ENCODE measurements at places on chromosomes 4 and X. TPM values are rescaled to one million over a fixed set of nuclear protein-coding genes. Genes with fewer than 3 reads are reported as not detected.

Gene TEC
- 2.9 TPM for total RNA-seq

Gene CNGA2
- total RNA-seq, result not detected

Gene PRAF2
- 2.3 TPM for total RNA-seq

Gene SSR4
- 384 TPM for total RNA-seq

Gene ALAS2
- total RNA-seq, result not detected

Gene CFAP99
- not detected for total RNA-seq

Gene LRCH2
- 3.0 TPM for total RNA-seq

Gene GRIA3
- not detected for total RNA-seq

Gene NUDT11
- total RNA-seq, result 9.3 TPM

Gene SPANXB1
- not detected for total RNA-seq

Gene AMTN
- not detected for total RNA-seq

Gene GABRQ
- total RNA-seq, result not detected

Gene POU4F2
- total RNA-seq, result not detected

Gene FAM9C
- not detected for total RNA-seq

Gene FGF2
- total RNA-seq, result 8.9 TPM

Gene TREX2
- total RNA-seq, result 0.40 TPM

Gene NEUROG2
- total RNA-seq, result 0.69 TPM

Gene EFHC2
- not detected for total RNA-seq

Gene ANKRD37
- total RNA-seq, result 42.5 TPM

Gene POF1B
- total RNA-seq, result 0.21 TPM

Gene AGTR2
- total RNA-seq, result not detected

Gene ZNF630
- total RNA-seq, result not detected

Gene ELF2
- 19.8 TPM for total RNA-seq

Gene ABCG2
- 2.0 TPM for total RNA-seq

Gene TXLNG
- total RNA-seq, result 15.3 TPM

Gene VCX3B
- not detected for total RNA-seq

Gene AWAT2
- not detected for total RNA-seq

Gene CITED1
- total RNA-seq, result 29.4 TPM

Gene GJB1
- 351 TPM for total RNA-seq

Gene SMARCA1
- total RNA-seq, result 46.9 TPM

Gene VSIG4
- total RNA-seq, result not detected

Gene SCFD2
- 26.3 TPM for total RNA-seq

Gene ANOS1
- total RNA-seq, result not detected

Gene MTMR8
- total RNA-seq, result 1.6 TPM

Gene KCTD8
- not detected for total RNA-seq

Gene TCEAL9
- total RNA-seq, result 72.0 TPM

Gene ADRA2C
- total RNA-seq, result 15.7 TPM

Gene TRIM61
- total RNA-seq, result not detected

Gene CYBB
- total RNA-seq, result 0.11 TPM

Gene TRPC5OS
- not detected for total RNA-seq

Gene TCEAL5
- not detected for total RNA-seq

Gene SERPINA7
- not detected for total RNA-seq

Gene C4orf50
- 0.03 TPM for total RNA-seq

Gene CHST7
- total RNA-seq, result 2.9 TPM

Gene TMEM128
- total RNA-seq, result 40.3 TPM

Gene XAGE1B
- 15.3 TPM for total RNA-seq

Gene PUDP
- total RNA-seq, result 10.7 TPM

Gene ABLIM2
- 0.29 TPM for total RNA-seq

Gene TMEM35A
- total RNA-seq, result not detected

Gene CXCL11
- total RNA-seq, result 0.26 TPM

Gene CC2D2A
- total RNA-seq, result 33.2 TPM

Gene ZCCHC12
- not detected for total RNA-seq

Gene GYPB
- not detected for total RNA-seq

Gene ADH1C
- not detected for total RNA-seq
